ENCODE measurements at places on chromosomes 4 and X. TPM values are rescaled to one million over a fixed set of nuclear protein-coding genes. Genes with fewer than 3 reads are reported as not detected.

Gene NRK
- total RNA-seq, result 1.5 TPM

Gene DCHS2
- 19.1 TPM for total RNA-seq

DNA sequence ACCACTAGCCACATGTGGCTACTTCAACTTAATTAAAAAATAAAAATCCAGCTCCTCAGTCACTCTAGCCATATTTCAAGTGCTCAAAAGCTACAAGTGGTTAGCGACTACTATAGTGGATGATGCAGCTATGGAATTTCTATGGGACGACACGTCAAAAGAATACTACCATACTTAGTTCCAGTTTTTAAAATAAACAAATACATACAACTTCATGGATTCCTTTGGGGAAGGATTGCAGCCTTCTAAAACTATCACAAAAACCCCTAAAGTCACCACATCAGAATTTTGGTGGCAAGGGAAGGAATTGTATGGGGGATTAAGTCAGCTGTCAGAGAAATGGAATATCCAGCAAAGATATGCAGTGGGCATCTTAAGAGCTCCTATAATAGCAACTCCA, 6.5 kb downstream of the ZNF280C start:
- no peak for DNase-seq

DNA sequence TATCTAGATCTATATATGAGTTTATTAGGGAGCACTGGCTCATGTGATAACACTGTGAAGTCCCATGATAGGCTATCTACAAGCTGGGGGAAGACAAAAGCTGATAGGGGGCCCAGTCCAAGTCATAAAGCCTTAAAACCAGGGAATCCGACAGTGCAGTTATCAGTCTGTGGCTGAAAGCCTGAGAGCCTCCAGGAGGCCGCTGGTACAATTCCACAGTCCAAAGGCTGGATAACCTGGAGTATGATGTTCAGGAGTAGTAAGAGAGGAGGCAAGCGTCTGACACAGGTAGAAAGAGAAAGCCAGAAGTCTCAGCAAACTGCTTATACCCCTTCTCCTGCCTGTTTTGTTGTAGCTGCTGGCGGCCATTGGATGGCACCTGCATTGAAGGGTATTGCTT, 177.6 kb upstream of the SPRY1 start:
- DNase-seq, result no peak

DNA sequence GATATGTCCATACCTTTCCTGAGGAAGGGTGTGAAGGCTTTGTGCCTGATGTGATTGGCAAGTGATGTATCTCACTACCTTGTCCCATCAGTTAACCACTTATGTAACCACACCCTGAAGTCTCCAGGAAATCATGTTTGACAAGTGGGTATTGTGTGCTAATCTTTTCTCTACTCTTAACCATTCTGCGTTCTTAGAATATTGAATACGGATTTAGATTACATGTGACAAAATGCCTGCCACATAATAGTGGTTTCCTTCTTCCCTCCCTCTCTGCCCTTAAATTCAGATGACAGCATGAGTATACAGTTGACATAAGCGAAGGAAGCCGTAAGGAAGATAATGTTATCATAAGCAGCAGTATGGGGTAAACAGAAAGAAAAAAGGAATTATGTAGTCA, 108.4 kb downstream of the KLHL8 start:
- DNase-seq, result no peak

DNA sequence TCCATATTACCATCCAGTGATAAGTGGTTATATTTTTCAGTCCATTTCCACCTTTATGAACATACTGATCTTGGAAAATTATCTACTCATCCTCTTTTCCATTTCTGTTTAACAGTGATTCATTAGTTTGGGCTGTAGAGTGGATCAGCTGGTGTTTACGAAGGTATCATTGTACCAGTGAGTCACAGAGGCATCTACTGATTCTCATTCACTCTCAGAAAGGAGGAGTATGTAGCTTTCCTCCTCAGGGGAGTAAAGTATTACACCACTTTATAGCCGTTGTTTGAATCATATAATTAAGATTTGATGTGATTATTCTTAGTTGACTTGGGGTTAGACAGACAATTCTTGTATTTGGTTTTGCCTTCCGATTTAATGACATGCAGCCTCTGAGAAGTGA, 74.7 kb downstream of the GALNT7 start:
- no peak for DNase-seq

DNA sequence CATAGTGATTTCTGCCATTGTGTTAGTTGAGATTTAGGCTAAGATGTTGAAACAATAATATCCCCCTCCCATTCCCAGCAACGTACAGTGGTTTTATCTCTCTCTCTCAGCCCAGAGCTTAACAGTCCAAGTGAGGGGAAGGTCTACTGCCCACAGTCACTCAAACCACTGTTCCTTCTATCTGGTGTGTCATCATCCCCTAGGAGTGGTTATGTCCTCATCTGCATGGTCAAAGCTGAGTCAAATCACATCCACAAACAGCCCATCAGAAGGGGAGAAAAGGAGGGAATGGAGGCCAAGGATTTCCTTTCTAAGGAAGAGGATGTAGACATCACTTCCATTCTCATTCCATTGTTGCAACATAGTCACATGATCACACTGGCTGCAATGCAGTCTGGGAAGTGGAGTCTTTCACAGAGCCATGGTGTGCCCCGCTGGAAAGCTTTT, 42.8 kb upstream of the CHRNA9 start:
- DNase-seq, result no peak

- DNase-seq, result no peak
Measured at GRCh38 chr4:147591106-147591505, 26.1 kb upstream of the TMEM184C start.

- DNase-seq, result no peak
Measured at GRCh38 chrX:9033586-9033985, 341 bp downstream of the FAM9B start.

DNA sequence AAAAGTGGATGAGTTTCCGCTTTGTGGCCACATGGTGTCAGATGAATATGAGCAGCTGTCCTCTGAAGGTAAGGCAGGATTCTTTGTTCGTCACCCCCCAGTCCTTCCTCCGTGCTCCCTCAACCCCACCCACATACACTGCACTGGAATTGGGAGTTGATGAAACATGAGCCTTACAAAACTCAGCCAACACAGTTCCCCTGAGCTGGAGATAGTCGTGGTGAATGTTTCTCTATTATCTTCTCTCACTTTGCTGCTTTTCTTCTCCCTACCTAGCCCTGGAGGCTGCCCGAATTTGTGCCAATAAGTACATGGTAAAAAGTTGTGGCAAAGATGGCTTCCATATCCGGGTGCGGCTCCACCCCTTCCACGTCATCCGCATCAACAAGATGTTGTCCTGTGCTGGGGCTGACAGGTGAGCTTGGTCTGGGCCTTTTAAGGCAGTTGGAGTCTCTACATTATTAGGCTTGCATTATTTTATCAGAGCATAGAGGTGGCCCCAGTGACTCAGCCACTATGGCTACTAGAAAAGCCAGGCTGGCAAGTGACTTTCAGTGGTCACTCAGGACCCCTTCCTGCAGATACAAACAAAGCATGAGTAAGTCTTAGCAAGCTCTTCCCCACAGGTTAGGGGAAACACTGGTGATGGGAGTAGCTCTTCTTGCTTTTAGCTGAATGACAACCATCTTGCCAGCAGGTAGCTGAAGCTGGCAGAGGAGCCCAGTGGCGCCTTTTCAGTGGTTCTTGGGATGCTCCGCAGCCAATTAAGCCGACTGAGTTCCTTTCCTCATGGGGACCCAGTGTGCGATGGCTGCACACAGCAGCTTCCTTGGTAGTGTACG, 1.6 kb downstream of the RPL10 start:
- DNase-seq, result no peak

All from uterus (tissue), 4 donors.